Left renal cortex interstitium (tissue), 4 donors: ENCODE measurements at places on chromosomes 7 and 10.

- DNase-seq, result no peak
These were observed 163.9 kb upstream of the AUTS2 start for GRCh38 chr7:69434398-69434815.

GRCh38 chr10:47423476-47423875, 39.4 kb upstream of the ZNF488 start:
- DNase-seq, result no peak

- no peak for DNase-seq
These were observed 361.3 kb downstream of the ZNF248 start for GRCh38 chr10:37496061-37496460.

GRCh38 chr7:51589111-51589510, 272.5 kb upstream of the COBL start:
- no peak for DNase-seq

- DNase-seq, result no peak
These were observed 185.4 kb downstream of the TPK1 start for GRCh38 chr7:144650439-144650838.
